Activated T-cell treated with anti-CD3 and anti-CD28 coated beads for 1 hour (primary cell): ENCODE measurements at places on chromosomes 7 and 10.

- DNase-seq = no peak
Observed at GRCh38 chr7:30175180-30175579, 40.4 kb downstream of the MTURN start.

DNA sequence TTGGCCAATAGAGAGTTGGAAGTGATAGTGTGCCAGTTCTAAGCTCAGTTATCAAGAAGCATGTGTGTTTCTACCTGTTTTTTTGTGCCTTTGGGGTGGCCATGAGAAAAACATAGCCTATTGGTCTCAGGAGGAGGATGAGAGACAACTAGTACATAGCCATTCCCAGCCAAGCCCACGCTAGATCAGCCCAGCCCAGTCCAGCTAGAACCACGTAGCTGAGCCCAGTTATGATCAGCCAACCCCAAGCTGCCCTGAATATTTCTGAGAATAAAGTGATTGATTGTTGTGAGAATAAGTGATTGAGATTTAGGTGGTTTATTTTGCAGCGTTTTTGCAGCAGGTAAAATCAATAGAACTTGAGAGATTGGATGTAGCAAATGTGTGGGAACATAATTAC is 15.9 kb downstream of the SORCS3 start:
- DNase-seq = no peak

DNA sequence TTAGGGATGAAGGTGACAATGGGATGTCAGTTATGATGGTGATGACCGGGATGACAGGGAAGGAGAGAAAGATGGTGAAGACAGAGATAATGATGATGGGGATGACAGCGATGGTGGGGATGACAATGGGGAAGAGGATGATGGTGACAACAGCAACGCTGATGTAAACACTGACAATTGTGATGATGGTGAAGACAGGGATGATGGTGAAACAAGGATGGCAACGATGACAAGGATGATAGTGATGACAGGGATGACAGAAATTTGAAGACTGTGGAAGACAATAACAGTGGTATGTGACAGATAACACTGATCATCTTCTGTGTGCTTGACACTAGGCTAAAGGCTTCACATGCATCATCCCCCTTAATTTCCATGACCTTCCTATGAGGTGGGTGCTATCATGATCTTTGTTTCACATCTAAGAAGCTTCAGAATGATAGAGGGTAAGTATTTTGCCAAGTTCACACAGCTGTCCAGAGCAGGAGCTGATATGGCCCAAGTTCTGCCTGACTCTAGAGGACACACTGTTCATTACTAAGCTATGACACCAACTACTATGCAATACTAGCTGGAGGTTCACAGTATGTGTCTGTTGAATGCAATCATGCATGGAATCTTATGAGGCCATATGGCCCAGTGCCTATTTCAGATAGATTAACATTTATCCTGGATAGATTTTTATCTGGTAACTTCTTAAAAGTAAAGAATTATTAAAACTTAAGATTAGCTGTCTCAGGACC is 105.6 kb downstream of the RNLS start:
- no peak for DNase-seq

- DNase-seq = no peak
Observed at GRCh38 chr7:94258418-94259300, 136.0 kb upstream of the COL1A2 start.
